ENCODE measurements at places on chromosomes 16 and 17.

DNA sequence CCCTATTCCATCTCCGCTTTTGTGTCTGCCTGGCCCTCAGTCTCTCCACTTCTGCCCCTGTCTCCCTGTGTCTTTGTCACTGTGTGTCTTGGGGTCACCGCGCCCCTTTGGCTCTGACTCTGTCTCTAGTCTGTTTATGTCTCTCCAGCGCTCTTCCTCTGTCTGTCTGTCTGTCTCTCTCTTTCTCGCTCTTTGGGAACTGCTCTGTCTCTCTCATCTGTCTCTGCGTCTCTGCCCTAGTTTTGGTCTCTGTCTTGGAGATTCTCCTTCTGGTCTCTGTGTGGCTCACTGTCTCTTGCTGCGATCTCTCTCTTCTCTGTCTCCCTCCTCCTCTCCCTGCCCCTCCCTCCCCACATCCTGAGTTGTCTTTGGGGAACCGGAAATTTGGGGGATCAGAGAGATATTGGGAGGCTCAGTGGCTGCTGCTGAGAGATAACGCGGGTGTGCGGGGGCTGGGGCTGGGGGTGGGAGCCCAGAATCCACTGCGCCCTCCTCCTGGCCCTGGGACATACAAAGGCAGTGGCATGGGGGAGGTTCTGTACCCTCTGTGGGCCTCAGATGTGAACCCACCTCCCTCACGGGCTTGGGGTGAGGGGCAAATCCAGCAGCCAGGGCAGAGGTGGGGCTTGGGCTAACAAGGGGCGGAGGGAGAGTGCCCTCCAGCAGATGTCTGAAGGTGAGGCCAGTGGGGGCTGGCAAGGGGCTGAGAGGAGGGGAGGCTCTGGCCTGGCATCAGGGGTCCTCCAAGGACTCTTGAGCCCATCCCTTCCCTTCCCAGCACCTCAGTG is 24.4 kb downstream of the LAT start:
- DNase-seq = no peak

GRCh38 chr16:55120408-55120807 is 189.7 kb downstream of the IRX5 start:
- peak; percentile 9 for DNase-seq

DNA sequence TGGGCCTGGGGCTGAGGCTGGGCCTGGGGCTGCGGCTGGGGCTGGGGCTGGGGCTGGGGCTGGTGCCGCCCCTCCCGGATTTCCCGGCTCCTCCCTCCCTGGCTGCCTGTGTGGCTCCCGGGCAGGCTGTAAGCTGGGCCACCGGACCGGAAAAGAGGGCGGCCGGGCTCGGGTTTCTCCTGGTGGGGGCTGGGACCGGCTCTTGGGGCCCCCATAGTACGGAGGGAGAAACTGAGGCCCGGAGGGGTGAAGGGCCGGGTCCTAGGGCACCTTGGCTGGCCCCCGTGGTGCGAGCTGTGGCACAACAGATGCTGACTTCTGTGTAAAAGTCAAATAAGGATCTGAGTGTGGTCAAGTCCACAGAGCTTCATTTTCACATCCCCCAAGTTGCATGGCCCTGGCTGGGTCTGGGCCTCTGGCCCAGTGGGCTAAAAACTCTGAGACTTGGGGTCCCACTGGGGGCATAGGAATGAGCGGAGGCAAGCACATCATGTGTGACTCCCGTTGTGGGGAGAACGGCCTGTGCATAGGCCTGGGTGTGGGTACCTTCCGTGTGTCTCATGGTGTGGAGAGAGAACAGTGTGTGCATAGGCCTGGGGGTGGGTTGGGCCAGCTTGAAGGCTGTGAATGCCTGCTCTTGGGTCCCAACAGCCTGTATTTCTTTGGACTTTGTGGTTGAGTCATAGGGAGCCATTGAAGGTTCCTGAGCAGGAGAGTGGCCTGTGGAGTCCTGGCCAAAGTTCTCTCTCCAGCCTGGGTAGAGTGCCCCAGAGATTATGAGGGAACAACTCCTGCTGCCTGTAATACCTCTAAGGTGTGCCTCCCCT is 123.9 kb upstream of the CIBAR2 start:
- DNase-seq = no peak

GRCh38 chr16:84726669-84727467 is 27.1 kb downstream of the USP10 start:
- peak; percentile 71 for DNase-seq

DNA sequence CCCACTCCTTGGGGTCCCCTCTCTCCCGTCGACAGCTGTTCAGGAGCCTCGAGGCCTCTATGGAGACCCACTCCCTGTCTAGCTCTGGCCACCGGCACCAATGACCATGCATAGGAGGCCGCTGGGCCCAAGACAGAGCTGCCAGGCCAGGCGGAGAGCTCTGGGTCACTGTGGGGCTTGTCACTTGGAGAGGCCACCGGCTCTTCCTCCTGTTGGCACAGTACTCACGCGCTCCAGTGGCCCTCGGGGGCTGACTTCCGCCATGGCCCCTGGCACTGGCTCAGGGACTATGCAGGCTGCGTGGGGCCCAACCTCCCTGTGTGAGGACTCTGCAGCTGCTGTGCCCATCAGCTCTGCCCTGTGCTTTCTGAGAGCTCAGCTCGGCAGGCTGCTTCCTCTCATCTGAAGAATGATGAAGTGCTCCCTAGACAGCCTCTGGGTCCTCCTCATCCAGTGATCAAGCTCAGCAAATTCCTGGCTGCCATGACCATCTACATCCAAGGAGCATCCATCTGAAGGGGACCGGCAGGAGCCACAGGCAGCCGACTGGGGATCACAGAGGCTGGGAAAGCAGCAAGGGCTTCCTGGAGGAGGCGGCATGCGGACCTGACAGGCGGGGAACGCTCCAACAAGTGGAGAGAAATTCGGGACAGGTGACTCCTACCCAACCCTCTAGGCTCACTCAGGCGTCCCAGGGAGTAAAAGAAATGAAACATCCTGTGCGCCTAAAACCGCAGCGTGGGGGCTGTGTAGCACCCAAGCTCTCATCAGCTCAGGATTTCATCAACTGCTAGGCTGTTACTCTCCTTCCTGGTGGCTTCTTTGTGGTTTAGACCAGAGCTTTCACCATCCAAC is 16.8 kb downstream of the GALNS start:
- DNase-seq = no peak

- DNase-seq = no peak
These were observed 1238.8 kb downstream of the CDH11 start for GRCh38 chr16:63883091-63883490.

DNA sequence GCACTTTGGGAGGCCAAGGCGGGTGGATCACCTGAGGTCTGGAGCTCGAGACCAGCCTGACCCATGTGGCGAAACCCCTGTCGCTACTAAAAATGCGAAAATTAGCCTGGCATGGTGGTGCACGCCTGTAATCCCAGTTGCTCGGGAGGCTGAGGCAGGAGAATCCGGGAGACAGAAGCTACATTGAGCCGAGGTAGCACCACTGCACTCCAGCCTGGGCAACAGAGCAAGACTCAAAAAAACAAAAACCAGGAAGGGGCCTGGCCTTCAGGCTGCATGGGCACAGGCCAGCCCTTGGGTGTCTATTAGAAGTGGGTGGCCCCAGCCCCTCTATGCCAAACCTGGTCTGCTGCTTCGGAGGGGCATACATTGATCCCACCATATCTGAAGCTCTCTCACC is 56.0 kb downstream of the PSMD12 start:
- no peak for DNase-seq

GRCh38 chr16:10878328-10878643 is 1.3 kb downstream of the CIITA start:
- no peak for DNase-seq

DNA sequence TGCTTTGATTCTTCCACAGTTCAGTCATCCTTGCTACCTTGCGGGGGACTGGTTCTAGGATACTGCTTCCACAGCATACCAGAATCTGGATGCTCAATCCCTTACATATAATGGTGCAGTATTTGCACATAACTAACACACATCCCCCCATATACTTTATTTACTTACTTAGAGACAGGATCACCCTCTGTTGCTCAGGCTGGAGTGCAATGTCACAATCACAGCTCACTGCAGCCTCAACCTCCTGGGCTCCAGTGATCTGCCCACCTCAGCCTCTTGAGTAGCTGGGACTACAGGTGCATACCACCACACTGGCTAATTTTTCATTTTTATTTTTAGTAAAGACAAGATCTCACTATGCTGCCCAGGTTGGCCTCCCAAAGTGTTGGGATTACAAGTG is 112.2 kb downstream of the GOSR1 start:
- peak; percentile 32 for DNase-seq

DNA sequence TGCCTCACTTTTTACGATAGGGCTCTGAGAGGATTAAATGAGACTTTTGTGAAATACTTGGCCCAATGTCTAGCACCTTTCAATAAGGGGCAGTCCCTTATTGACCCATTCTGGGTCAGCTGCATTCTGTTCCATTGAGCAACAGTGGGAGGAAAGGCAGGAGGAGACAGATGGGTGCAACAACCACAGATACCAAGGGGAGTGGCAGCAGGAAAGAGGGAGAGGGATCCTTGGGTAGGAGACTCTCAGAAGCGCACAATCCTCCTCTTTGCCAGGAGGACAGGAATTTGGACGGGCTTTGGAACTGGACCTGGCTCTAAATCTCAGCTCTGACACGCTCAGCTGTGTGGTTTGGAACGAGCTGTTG is 3.5 kb downstream of the PIPOX start:
- no peak for DNase-seq

All from HepG2 (cell line).